Ammon's horn (tissue), 1 donor: ENCODE measurements at places on chromosomes 1 and 21.

- DNase-seq: no peak
Observed at GRCh38 chr1:100721526-100722207, 2.1 kb downstream of the VCAM1 start.

DNA sequence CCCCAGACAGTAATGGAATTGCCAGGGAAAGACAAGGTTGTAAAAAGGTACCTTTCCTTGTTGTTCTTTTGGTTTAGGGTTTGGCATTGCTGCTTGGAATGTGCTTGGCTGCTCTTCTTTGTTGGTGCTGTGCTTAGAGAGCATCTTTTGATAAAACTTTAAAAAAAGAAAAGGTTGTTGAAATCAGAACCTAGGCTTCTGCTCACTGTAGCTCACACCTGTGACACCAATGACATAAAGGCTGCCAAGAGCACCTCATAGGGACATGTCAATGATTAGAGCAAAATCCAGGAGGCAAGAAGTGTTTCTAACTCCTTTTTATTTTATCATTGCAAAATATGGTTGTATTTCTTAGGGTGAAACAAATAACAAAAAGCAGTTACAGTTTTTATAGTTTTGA, 28.9 kb downstream of the CLEC20A start:
- DNase-seq: no peak

DNA sequence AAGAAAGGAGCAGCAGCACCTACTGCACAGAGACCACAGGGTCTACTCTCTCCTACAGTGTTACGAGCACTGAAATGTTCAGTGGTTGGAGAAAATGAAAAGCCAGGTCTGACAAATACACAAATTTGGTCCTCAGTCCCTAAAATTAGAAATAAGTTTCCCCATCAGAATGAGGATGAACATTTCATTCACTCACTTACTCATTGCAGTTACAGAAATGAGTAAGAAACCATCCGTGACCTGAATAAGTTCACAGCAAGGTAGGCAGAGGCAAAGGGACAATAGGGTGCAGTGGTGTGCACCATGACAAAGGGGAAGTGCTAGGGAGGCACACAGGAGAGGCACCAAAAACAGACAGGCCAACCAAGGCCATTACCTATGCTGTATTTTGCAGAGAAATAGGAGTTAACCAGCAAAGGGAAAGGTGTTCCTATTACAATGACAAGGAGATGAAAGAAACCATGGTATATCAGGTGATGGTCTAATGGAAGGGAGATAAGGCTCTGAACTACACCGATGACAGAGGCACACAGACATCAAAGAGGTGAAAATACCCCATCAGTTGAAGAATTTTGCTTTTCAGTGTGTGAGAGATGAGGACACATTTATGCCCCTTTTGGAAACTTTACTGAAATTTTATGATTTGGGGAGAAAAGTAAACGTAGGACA, 29.4 kb downstream of the VAV3 start:
- DNase-seq: no peak

DNA sequence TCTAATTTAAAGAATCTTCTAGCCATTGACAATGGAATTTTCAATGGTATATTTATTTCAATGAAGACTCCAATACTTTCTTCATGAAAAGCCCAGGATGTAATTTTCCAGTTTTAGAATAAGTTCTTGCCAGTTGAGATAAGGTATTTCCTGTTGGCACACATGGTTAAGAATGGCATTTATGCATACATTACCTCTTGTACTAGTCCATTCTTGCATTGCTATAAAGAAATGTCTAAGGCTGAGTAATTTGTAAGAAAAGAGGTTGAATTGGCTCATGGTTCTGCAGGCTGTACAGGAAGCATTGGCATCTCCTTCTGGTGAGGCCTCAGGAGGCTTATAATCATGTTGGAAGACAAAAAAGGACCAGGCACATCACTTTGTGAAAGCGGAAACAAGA, 1179.6 kb downstream of the AMY1C start:
- DNase-seq: no peak

DNA sequence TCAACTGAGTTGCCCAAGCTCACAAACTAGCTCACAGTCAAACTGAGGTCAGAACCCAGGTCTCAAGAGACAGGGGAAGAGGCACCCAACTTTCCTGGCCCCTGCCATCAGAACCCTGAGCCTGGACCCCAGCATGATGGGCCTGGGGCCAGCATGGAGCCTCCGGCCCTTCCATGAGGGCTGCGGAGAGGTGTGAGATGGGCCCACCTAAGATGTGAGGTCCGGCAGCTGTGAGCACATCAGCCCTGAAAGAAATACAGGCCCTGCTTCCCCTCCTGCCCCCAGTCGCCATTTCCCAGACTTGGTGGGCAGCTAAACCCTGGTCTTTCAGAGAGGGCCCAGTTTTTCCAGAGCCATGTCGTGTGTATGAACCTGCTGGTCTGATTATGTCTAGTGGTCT, 30.6 kb downstream of the QSOX1 start:
- no peak for DNase-seq
